Activated CD8-positive, alpha-beta memory T cell treated with anti-CD3 and anti-CD28 coated beads for 36 hours (primary cell): ENCODE measurements at places on chromosomes 3 and 15. TPM values are rescaled to one million over a fixed set of nuclear protein-coding genes. Genes with fewer than 3 reads are reported as not detected.

Gene COL8A1
- not detected for total RNA-seq

Gene NISCH
- 60.7 TPM for total RNA-seq

Gene CXCR6
- total RNA-seq = 8.8 TPM

Gene KCNAB1
- not detected for total RNA-seq

Gene SLC28A2
- not detected for total RNA-seq

Gene TERC
- 16.1 TPM for total RNA-seq
